ENCODE measurements at places on chromosomes 3 and 15. TPM values are rescaled to one million over a fixed set of nuclear protein-coding genes. Genes with fewer than 3 reads are reported as not detected.

PRKAR2A gene
- total RNA-seq, result 35.8 TPM

C3orf22 gene
- not detected for total RNA-seq

TIGIT gene
- total RNA-seq, result under 0.01 TPM

DLL4 gene
- under 0.01 TPM for total RNA-seq

NTRK3 gene
- under 0.01 TPM for total RNA-seq

CCDC14 gene
- total RNA-seq, result 11.6 TPM

IL17RE gene
- 2.7 TPM for total RNA-seq

ZNF197 gene
- 11.6 TPM for total RNA-seq

GOLGB1 gene
- 31.3 TPM for total RNA-seq

HDC gene
- not detected for total RNA-seq

SLC22A13 gene
- total RNA-seq, result 0.24 TPM

GOLGA6B gene
- total RNA-seq, result not detected

CD200 gene
- total RNA-seq, result under 0.01 TPM

LYSMD4 gene
- 9.4 TPM for total RNA-seq

RYK gene
- 77.4 TPM for total RNA-seq

TMCO5A gene
- not detected for total RNA-seq

ARIH1 gene
- 28.2 TPM for total RNA-seq

AADACL2 gene
- not detected for total RNA-seq
